ENCODE measurements at places on chromosomes 5 and 9.

GRCh38 chr5:980966-981365 lies 27.6 kb upstream of the NKD2 start:
- DNase-seq: no peak

DNA sequence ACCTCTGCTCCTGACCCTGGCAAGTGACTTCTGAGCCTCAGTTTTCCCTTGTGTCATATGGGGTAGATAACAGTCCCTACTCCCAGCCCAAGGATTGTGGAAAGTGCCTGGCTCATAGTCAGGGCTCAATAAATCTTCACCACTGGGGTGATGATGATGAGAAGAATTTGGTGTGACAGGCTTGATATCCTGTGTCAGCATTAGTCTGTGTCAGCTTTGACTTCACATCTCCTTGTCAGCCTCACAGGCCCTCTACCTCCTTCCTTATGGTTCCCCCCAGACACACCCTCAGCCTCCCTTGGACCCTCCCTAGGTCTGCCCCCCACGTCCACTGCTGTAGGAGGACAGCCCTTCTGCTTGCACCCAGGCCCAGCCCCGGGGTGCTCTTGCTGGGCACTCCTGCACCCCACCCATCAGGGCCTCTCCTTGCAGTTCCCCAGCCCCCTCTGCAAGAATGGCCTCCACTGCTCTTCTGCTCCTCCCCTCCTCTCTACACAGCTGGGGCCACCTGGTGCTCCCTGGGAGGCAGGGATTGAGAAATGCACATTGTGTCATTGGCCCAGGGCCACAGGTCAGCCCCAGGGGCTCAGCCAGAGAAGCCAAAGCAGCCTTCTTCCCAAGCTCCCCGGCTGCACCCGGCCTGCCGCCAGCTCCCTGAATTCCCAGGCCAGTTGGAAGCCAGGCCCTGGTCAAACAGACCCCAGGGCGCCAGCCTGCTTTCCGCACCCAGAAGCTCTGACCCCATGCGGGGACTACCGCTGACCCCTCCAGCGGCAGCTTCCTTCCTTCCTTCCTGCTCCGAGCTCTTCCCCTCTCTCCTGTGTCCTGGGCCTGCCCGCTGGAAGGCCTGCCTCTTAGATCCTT lies 7.7 kb downstream of the FGFR4 start:
- DNase-seq: no peak

- DNase-seq: no peak
Measured at GRCh38 chr9:13971415-13971814, 342.5 kb downstream of the NFIB start.

- no peak for DNase-seq
Measured at GRCh38 chr9:128167209-128167608, 7.1 kb downstream of the BBLN start.

- DNase-seq: no peak
Measured at GRCh38 chr5:176754376-176754973, 55.9 kb upstream of the UNC5A start.
